ENCODE measurements at places on chromosomes 7 and 10.

DNA sequence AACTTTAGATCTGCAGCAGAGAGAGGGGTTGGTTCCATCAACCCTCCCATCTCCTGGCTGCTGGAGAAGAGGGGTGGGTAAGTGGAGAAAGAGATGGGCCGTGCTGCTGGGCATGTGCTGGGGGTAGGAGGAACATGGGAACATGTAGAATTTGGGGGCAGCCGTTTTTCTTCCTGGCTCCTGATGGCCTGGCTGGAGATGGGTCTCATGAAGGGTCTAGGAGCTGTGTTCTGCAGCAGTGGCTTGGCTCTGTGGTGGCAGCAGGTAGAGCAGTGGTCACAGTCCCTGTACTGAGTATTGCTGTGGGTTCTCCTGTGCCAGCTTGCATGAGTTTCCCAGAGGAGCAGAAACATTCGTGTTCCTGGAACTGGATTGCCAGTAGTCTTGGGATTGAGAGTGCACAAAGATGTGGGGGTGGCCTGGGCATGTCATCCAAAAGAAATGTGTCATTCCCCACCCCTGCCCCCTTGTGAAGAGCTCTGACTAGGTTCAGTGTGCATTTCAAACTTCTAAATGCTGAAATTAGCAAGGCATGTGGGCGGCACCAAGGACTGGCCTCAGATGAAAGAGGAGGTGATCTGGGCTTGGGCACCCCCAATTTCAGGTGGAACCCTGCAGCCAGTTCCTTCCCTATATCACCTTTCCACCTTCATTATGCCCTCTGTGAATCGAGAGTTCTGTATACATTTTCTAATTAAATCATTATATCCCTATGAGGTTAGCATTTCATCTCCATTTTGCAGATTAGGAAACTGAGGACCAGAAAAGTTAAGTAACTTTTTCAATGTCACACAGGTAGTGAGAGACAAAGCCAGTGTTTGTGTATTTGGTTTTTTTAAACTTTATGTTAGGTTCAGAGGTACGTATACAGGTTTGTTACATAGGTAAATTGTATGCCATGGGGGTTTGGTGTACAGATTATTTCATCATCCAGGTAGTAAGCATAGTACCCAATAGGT lies 2.1 kb downstream of the CHST3 start:
- no peak for DNase-seq

GRCh38 chr10:34193931-34194626 lies 621.0 kb downstream of the PARD3 start:
- DNase-seq: no peak

DNA sequence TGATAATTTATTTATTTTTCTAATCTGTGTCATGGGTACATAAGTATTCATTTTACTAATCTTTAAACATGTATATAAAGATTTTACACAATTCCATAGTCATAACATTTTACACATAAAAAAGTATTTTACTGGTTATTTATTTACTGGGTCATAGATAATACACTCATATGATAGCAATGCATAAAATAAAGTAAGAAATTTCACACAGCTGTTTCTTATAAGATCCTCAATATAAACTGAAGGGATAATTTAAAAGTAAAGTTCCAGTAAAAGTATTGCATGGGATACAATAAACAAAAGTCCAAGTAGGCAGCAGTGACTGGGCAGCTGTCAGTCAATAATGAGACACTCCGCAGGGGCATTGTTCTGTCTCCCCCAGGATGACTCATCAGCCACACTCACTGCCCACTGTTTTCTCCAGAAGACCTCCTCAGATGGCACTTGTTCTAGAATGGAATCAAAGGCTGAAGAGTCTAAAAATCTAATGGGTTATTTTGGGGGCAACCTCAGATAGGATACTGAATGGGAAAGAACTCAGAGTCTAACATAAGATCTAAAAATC lies 32.7 kb downstream of the DPY19L1 start:
- DNase-seq: no peak

DNA sequence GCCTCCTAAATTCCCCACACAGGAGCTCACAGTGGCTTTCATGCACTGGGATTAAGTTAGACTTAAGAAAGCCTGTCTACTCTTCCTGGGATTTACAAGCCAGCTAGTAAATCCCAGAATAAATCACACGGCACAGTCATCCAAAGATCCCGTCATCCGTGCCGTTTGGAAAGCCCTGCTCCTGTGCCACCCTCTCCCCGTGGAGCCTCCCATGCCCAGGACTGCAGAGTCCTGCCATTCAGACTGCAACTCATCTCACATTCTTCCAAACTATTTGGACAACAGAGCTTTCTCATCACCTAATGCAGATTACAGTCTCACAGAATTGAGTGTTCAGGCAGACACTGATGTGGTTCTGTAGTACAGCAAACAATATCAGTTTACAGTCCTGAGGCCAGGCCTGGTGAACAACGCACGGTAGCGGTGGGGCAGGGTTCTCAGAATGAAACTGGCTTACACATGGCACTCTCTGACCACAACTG lies 166.5 kb downstream of the EGFR start:
- no peak for DNase-seq

GRCh38 chr10:48554246-48554645 lies 50.6 kb downstream of the ARHGAP22 start:
- DNase-seq: no peak

GRCh38 chr7:13702251-13702650 lies 287.2 kb downstream of the ETV1 start:
- DNase-seq: no peak

DNA sequence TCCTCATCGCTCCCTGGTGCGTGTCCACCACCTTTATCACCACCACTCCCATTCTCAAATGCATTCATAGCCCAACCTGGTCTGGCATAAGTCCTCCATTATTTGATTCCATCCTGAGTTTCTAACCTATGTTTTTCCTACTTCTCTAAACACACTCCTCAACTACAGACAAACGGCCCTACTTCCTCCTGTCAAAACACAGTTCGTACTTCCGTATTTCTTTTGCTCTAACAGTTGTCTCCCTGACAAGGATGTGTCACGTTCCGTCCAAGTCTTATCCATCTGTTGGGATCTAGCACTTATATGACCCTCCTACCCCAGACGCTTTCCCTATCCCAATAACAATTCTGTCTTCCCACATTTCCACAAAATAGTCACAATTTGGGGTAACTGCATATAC lies 46.8 kb downstream of the DOCK4 start:
- no peak for DNase-seq

DNA sequence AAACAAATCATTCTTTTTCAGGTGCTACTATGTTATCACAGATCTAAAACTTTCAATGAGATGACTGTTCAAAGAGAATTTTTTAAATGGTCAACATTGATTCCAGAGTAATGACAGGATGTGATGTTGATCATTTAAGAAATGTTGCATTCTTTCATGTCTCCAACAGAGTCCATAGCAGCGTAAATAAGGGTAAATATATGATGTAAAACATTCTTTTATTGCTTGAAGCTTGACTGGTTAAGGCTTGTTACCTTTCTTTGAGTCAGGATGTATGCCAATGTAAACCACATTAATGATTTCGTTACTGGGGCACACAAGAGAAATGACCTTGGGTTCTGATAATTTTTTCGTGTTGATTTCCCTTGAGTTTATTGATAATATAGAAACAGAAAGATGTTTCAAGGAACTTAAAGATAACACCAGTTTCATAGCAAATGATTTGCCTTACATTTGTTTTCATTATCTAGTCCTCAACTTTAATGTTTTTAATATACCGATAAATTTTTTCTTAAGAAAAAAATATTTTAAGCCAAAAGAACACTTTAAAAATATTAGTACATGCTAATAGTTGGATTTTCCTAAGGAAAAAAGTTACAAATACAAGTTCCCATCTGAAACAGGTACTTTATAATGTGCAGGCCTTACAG lies 3.5 kb downstream of the STK17A start:
- DNase-seq: no peak

- DNase-seq: no peak
These were observed 27.5 kb downstream of the PVRIG start for GRCh38 chr7:100247152-100247757.

DNA sequence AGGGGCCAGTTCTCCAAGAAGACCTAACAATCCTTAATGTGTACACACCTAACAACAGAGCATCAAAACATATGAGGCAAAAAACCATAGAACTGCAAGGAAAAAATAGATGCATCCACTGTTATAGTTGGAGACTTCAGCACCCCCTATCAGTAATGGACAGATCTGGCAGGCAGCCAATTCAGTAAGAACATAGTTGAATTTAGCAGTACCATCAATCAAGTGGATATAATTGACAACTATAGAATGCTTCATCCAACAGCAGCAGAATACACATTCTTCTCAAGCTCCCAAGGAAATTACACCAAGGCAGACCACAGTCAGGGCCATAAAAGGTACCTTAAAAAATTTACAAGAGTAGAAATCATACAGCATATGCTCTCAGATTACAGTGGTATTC lies 42.2 kb downstream of the POLL start:
- no peak for DNase-seq

DNA sequence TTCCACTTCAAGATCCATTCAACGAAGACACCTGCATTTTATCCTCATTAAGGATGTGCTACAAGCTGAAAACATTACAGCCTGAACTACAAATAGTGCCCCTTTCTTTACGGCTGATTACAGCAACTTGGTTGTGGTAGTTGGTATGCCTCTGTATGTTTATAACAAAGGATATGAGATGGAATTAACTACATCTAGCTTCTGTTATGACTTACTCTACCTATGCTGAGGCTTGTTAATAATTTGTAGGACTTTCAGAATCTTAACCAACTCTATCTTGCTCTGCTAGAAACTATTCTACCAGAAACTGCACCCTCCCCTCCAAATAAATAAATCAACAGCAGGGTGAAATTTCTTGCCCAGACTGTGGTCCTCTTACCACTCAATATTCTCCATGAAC lies 448.1 kb downstream of the GRM8 start:
- no peak for DNase-seq

GRCh38 chr7:43639858-43640491 lies 57.1 kb downstream of the STK17A start:
- no peak for DNase-seq

- no peak for DNase-seq
These were observed 77.9 kb downstream of the MAD1L1 start for GRCh38 chr7:2154831-2155230.

DNA sequence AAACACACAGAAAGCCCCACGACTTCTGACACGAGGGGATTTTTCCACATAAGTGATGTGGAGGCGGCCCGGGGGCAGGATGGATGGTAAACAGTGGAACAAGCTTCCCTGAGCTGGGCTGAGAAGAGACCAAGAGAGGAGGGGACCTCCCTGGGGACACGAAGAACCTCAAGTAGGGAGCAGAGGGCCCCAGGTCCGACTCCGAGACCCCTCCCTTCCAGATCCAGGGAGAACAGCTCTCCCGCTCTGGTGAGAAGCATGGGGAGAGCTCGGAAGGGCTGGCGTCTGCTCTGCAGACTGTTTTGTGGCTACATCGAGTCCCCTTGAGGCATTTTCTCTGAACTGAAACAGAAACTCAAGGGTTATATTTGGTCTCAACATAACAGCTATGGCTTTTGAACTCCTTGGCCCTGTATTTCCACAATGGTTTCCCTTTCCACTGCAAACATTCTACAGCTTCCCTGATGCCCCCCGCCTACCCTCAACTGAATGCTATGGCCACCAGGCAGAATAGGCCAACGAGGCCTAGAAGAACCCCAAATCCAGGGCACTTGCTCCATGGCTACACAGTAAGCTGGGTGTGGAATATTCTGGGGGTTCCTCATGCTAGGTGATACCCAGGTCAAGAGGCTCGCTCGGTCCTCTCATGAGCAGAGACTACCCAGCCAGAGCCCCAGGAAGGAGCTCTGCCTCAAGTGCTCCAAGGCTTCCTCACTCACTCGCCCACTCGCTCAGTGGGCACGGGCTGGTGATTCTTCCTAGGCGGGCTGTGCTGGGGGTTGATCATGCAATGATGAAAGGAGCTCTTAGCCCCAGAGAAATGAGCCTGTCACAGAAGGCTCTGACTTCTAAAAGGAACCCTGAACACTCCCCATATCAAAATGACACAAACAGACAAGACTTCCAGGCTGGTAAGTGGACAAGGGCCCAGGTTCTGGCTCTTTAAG lies 47.5 kb downstream of the FAM53B start:
- DNase-seq: peak; percentile 61

DNA sequence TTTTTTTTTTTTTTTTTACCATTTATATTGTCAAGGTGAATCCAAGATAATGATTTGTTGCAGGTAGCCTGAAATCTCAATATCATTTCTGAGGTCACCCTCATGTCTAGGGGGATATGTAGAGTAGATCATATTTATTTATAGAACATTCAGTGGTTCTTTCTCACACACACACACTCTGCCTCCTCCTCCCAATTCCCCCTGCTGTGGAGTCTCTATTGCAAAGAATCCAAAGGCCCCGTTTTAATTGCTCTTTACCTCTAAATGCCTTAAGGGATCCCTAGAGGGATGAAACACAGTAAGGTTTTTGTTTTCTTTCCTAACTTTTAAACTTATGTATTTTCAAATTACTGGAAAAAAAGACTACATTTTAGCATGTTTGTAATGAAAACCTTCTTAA lies 170.0 kb downstream of the PRKG1 start:
- no peak for DNase-seq

- DNase-seq: no peak
These were observed 40.3 kb downstream of the FAM53B start for GRCh38 chr10:124703778-124704427.

DNA sequence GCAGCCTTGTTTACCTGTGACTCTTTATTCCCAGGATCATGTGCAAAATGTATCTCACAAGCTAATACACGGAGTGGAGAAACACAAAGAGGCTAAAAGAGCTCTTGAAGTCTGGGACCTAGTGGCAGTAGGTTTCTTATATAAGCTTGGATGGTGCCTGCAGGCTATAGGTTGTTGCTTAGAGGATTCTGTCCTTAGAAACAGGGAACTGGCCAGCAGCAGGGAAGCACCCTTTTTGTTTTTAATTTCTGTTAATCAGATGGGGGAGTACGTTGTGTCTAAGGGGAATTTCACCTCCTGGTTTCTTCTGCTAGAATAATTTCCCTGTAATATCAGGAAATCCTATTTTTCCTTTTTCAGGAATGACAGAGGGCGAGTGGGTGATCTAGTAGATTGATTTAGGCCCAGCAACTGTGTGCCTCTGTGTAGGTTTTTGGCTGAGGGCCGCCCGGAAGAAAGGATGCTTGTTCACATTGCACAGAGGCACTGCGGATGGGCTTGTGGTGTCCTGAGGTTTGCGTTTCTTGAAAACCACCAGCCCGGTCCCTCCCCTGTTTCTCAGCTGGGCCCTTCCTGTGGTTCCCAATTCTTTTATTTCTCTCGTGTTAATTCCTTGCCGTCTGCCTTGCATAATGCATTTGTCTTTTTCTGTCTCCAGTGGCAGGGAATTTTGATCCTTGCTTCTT lies 158.0 kb downstream of the CAMK1D start:
- DNase-seq: no peak

GRCh38 chr10:96325719-96326373 lies 21.6 kb downstream of the DNTT start:
- peak; percentile 23 for DNase-seq

GRCh38 chr7:142498364-142498763 lies 240.5 kb upstream of the PRSS58 start:
- DNase-seq: no peak

GRCh38 chr10:58275908-58276307 lies 6.9 kb downstream of the CISD1 start:
- no peak for DNase-seq

GRCh38 chr7:42074076-42074475 lies 162.9 kb downstream of the GLI3 start:
- no peak for DNase-seq

GRCh38 chr10:95253007-95253406 lies 37.8 kb downstream of the PDLIM1 start:
- DNase-seq: no peak
